ENCODE measurements at places on chromosomes 3 and 15.

DNA sequence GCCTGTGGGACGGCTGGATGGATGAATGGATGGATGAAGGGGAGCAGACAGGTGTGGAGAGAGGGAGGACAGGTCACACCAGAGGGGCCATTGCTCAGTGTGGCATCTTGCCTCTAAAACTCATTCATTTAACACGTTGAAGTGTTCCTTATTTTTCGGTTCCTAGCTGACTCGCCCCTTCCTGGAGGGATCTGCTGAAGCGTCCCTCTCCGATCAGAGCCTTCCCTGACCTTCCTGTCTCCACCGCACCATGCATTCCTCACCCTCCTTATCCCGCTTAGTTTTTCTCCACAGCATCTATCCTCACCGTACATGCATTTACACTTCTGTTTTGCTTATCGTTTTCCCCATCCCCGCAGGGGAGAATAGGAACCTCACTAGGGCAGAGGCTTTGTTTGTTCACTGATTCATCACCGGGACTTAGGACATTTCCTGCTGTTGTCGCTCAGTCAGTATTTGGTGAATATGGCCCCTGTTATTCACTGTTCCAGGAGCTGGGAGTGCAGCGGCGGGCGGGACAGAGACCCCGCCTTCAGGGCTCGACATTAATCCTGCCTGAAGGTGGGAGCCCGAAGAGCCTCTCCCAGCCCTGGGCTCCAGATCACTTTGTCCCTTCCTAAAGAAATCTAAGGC is 32.0 kb downstream of the FOXL2 start:
- peak; percentile 72 for DNase-seq

DNA sequence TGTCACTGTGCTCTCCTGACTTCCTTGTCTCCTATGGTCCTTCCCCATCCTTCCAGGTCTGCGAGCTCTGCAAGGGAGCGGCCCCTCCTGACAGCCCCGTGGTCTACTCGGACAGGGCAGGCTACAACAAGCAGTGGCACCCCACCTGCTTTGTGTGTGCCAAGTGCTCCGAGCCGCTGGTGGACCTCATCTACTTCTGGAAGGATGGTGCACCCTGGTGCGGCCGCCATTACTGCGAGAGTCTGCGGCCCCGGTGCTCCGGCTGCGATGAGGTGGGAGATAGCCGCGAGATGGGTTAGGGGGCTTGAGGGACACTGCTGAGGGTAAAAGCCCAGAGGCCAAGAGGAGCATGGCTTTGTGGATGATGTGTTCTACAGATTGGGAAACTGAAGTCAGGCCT is 63.8 kb downstream of the LMCD1 start:
- DNase-seq: no peak

DNA sequence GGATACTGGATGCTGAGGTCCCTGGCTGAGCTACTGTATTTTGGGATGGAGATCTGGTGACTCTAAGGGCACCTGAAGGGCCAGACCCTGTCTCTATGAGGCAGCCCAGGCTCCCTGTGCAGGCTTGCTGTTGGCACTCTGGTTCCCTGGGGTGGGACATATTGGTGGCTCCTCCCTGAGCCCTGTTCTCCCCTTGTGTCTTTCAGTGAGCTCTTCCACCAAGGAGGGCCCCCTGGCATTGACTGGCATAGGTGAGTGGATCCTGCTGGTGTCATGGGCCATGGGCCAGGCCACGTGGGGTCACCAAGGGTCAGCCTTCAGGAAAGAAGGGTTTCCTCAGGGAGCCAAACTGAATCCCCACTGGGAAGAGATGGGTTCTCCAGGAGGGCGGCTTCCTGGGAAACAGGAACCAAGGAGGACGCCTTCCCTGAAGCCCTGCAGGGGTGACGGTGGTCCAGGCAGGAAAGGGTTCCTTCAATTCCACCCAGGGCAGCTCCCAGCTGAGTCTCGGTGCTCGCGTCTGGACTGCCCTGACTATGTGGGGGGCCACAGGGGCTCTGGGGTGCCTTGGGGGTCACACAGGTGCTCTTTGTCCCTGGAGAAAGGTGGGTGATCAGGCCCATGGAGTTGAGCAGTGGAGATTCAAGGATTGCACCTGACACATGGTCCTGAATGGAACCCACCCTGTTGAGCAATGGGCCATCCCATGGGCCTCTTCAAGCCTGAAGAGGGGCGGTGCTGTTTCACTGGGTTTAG is 220.4 kb downstream of the SNRPN start:
- no peak for DNase-seq

- DNase-seq: no peak
Measured at GRCh38 chr3:177251755-177252154, 54.5 kb upstream of the TBL1XR1 start.

DNA sequence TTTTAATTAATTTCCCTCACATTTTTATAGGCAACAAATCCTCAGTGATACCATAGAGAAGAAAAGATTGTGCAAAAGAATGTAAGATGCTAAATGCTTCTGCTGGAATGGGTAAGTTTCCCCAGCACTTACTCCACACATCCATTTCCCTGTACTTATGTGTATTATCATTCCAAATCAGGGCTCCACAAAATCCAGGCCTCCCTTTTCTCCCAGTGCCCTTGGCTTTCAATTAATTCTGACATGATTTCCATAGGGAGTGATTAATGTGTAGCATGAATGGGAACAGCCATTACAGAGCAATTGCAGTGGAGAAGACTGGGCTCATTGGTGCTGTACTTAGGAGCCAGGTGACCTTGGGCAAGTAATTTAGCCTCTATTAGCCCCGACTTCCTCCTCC is 41.3 kb upstream of the UBE2E1 start:
- no peak for DNase-seq

DNA sequence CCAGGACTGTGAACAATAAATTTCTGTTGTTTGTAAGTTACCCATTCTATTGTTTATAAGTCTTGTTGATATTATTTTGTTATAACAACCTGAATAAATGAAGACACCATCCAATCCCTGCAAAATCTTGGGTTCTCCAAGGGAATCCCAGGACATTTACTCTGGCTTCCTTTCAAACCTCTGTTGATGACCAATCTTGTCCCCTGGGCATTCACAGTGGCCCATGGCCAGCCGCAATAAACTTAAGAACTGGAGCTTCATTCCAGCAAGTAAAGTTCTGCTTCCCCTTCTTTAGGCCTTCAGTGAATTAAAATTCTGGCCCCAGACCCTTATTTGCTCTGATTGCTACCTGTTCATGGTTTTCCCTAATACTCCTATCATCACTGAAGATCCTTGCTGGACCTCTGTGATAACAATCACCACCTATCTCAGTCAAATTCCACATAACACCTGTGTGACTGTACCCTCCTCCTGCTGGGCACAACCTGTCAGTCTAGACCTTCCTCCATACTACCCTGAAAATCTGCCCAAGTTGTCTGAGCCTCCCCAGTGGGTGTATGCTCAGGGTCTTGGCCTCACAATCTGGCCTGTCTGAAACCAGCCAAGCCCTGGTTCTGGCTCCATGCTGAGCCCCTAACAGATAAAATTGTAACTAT is 153.1 kb downstream of the SEMA6D start:
- no peak for DNase-seq

GRCh38 chr3:76482510-76482909 is 557.4 kb upstream of the ROBO2 start:
- DNase-seq: no peak

GRCh38 chr3:51637941-51638471 is 33.0 kb upstream of the TEX264 start:
- peak; percentile 70 for DNase-seq

DNA sequence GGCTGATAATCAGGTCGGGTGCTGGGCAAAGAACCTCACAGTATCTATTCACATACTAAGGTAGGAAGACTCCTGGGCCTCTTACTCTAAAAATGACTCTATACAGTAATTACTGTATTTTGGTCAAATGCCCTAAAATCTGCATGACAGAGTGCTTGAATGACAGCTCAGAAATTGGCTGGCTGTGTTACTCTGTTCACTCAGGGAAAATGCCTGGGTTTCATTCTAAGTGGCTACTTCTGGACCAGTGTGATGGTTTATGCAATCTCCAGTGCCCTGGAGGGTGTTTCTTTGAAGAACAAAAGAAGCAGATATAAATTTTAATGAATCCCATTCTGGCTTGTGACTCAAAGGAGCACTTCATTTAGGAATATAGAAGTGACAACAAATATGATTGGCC is 2.2 kb downstream of the GABRR3 start:
- DNase-seq: no peak

GRCh38 chr15:51382787-51383186 is 41.3 kb downstream of the GLDN start:
- DNase-seq: peak; percentile 26

DNA sequence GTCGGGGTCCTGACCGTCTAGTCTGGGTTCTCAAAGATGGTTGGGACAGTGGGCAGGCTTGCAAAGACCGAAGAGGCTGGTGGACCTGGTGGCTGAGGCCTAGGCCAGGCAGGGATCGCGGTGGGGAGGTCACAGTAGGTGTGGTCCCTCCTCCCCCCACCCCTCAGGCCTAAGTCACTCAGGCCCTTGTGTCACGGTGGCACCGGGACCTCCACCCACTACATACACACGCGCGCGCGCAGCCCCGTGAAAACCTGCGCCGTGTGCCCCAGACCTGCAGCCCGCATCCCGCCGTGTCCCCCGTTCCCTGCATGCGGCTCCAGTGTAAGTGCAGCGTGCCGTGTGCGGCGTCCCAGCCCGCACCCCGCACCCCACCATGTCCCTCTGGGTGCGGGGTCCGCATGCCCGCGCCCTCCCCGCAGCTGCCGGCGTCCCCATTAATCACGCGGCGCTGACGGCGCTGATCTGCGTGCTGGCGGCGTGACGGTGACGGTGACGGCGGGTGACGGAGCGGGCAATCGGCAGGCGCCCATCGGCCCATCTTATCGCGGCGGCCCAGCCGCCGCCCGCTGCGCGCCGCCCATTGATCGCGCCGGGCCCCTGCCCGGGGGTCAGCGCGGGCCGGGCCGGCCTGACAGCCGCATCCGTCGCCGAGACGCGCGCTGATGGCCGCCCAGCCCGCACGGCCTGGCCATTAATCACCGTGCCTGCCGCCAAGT is 24.4 kb downstream of the SEC61A1 start:
- DNase-seq: no peak

All from H54 (cell line).